ENCODE measurements at places on chromosomes 6 and 20.

DNA sequence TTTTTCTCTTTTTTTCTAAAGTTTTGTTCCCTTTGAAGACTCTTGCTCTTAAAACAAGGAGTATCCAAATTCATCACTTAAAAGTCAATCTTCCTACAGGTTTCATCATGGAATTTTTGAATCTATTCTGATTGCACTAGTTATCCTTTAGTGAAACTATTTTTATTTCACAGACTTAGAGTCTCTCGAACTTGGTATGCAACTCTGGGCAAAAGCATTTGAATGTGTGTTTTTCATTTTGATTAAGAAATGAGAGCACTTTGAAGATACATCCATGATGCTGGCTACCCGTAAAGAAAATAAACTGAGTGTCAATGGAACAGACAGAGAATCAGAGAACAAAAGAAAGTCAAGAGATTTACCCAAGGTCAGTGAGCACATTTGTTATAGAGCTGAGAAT, 586.5 kb downstream of the EPM2A start:
- DNase-seq: no peak

- no peak for DNase-seq
These were observed 355 bp upstream of the AKAP7 start for GRCh38 chr6:131134980-131135243.

DNA sequence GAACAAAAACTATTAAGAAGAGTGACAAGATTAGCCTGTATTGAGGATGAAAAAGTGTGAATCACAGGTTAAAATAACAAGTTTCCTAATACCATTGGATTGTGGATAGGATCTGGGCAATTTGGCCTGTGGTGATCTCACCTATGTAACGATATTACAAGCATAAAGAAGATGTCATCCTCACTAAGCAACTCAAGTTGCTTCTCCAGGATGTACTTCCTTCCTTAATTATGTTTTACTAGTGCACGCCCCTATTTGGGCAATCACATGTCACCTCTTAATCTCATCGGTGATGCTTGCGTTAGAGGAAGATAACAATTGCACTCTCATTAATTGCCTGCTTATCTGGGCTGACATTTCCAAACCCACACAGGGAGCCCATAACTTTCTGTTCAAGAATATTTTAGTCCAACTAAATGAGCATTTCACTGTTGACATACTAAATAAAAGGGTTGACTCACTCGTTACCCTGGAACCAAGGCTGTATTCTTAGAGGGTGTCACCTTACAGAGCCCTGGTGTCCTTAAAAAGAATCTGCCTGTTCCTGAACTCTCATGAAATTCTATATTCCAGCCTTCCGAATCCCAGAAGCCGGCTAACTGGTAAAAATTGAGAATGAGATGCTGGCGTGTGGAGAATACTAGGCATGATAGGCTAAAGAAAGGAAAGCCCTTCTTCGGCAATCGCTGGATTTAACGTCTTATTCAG, 88.2 kb upstream of the ATXN1 start:
- DNase-seq: no peak

- DNase-seq: no peak
These were observed 9.0 kb upstream of the MRPS10 start for GRCh38 chr6:42226645-42227143.

DNA sequence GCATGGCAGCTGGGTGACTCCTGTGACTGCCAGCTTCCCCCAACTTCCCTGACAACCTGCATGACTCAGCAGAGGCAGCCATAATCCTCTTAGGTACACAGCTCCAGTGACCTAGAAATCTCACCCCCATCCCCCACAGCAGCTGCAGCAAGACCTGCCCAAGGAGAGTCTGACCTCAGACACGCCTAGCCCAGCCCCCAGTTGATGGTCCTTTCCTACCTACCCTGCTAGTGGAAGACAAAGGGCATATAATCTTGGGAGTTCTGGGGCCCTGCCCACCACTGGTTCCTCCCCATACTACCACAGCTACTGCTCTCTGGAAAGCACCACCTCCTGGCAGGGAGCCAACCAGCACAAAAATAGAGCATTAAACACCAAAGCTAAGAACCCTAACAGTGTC, 90.2 kb downstream of the F13A1 start:
- no peak for DNase-seq

GRCh38 chr6:80316686-80317231, 210.3 kb downstream of the BCKDHB start:
- DNase-seq: no peak

DNA sequence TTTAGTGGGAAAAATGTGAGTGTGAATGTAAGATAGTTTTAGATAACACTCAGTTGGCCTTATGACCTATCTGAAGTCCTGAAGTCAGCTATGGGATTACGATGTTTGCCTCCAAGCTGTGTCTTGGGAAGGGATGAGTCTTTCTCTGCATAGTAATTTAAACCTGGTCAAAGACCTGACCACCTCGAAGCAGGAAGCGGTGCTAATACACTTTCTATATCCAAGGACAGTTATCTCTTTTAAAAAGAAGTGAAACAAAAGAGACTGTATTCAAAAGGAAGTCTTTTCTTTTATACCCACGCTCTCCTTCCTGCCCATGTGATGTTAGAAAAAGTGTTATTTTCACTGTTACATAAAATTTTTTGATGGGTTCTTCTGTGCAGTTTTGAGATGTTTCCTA, 94.9 kb downstream of the JARID2 start:
- no peak for DNase-seq

GRCh38 chr6:39203436-39204159, 25.7 kb downstream of the KCNK5 start:
- DNase-seq: no peak

DNA sequence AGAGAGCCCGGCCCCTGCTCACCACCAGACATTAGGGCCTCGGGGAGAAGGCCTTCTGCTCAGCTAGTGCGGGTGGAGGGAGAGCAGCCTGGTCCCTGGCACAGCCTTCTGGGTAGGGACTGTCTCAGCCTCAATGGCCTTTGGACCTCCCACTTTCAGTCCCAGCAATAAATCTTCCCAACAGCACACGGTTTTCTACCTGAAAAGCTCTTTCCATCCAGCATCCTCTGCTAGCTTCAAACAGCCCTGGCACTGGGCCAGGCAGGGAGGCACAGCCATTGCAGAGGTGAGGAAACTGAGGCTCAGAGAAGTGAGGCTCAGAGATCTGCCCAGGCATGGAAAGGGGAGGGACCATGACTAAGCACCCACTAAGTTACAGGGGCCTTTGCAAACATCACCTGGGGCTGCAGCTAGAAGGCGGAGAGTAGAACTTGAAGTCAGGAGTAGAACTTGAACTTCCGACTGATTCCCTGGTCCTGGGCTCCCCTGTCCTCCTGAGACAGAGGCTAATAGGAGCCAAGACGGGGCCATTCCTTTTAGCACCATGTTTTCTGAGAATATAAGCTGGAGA, 43.9 kb upstream of the NOL4L start:
- DNase-seq: no peak

DNA sequence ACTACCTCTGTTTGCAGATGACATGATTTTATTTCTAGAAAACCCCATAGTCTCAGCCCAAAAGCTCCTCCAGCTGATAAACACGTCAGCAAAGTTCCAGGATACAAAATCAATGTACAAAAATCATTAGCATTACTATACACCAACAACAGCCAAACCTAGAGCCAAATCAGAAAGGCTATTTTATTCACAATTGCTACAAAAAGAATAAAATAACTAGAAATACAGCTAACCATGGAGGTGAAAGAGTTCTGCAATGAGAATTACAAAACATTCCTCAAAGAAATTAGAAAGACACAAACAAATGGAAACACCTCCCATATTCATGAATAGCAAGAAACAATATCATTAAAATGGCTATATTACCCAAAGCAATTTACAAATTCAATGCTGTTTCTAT, 65.6 kb upstream of the HTR1E start:
- no peak for DNase-seq

DNA sequence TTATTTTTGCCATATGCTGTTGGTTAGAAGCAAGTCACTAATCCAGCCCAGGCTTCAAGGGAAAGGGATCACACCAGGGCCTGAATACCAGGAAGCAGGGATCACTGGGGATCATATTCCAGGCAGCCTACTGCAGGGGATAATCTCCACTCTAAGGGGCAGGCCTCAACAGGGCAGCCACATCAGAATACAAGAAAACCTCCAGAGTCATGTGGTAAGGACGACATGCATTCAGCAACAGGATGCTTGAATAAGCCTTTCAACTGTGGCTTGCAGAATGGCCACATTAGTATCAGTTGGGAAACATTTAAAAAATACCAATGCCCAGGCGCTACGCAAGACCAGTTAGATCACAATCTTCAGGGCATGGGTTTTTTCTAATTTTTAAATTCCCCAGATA, 109.1 kb downstream of the LY86 start:
- no peak for DNase-seq

DNA sequence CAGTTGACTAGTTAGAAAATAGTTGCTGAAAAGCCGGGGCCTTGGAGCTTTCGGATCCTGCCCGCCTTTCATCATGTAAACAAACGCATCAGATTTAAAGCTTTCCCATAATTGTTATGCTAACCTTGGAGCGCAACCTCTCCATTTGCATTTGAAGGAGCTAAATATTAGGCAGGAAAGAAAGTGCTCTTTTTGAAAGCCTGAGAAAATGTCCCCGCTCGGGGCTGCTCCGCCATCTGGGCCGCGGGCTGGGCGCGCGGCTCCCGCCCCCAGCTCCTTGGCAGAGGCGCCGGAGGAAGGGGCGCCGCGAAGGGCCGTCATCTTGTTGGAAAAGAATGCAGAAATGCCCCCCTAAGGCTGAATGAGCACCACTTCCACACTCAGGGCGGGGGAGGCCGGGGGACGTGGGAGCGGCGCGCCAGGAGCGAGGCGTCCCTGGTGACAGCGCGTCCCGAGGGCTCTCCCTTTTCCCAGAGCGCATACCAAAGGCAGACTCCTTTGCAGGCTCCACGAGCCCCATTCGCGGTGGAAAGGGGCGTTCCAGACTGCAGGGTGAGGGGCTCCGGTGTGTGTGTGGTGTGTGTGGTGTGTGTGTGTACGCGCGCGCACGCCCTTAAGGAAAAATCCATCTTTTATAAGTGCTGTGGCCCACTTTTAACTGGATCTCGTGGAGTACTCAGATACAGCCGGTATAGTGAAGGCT, 145.6 kb upstream of the ID4 start:
- DNase-seq: no peak

- no peak for DNase-seq
These were observed 327.2 kb downstream of the DHX35 start for GRCh38 chr20:39289316-39289715.

DNA sequence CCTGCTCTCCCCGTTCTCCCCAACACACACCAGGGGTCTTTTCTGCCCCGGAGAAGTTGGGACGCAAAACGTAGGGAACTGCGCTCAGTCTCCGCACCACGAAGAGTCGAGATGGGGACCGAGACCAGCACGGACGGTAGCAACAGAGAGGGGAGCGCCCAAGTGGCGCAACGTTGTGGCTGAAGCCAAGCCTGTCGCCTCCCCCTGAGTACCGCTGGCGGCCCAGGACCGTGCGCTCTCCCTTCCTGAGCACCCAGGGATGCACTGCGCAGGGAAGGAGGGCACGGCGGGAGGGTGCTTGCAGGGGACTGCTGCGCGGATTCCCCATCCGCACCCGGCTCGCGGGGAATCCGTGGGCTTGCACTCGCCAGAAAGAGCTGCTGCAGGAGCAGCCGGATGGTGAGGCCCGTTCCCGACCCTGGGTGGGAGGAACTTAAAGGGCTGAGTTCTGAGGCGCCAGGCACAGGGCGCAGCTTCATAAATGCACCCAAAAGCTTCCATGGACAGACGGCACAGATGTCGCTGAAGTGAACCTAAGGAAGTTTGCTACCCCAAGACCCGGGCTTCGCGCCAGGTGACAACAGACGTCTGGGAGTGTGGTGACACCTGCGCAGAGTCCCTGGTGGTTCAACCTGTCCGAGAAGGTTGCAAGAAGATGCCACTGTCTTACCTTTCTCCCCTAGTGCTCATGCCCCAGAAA, 178.7 kb downstream of the TBXT start:
- DNase-seq: no peak

- DNase-seq: no peak
These were observed 45.3 kb upstream of the LOC128125822 start for GRCh38 chr6:63526931-63527330.

DNA sequence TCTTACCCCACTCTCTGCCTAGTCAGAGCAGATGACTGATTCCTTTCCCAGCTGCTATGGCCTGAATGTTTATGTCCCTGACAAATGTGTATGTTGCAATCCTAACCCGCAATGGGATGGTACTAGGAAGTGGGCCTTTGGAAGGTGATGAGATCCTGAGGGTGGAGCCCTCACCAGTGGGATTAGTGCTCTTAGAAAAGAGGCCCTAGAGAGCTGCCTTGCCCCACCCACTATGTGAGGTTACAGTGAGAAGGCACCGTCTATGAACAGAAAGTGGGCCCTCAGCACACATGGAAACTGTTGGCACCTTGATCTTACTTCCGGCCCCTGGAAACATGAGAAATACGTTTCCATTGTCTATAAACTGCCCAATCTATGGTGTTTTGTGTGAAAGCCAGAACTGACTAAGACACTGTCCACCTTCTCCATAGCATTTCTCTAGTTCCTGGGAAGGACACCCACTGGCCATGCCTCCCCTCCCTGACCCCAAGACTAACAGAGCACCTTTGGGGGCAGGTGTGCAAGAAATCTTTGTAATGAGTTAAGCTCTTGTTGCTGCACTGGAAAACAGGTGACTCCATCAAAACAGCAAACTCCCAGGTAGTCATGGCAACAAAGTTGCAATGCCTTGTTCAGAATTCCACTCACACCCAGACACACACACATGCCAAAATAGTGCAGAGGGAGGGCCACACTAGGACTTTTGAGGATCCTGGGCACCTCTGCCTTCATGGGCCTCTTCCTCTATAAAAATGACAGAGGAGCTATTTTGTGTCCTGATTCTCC, 16.2 kb downstream of the GABRR2 start:
- peak; percentile 54 for DNase-seq

- DNase-seq: no peak
These were observed 17.2 kb downstream of the DYNLT1 start for GRCh38 chr6:158627168-158627939.

DNA sequence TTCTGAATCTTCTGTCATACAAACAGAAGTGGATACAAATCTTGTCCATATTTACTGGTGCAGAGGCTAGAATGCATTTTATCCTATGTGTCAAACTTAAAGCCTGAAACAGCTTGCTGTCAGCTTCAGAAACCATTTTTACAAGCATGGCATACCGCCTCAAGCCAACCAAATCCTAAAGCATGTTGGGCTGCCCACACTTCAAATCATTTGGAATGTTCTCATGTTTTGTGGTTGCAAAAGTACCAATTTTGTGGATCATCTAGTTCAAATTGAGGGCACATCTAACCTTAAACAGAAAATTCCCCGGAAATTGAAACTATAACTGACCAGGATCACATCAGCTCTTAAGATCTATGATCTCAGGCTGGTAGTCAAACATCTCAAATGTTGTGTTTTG, 3.2 kb downstream of the GPR63 start:
- no peak for DNase-seq

DNA sequence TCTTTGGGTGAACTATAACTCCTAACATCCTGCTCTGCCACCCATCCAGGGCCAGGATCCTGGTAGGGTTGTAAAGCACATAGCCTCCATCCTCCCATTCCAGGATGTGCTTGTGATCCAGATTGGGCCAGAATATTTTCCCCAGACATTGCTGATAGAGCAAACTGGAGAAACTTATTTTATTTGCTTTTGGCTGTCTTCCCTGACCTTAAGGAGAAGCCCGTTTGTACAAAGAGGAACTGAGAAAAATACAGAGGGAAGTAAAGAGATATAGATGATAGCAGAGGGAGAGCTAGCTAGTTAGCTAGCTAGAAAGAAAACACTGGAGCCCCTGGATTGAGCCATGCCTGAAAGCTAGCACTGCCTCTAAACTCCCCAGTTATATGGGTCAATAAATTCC, 9.0 kb upstream of the HDAC2 start:
- no peak for DNase-seq
